CD4-positive, alpha-beta memory T cell (primary cell): ENCODE measurements at places on chromosomes 4 and X.
A peak's percentile ranks its signal among the peaks of the same experiment; 100 is the strongest.

- DNase-seq, result no peak
Observed at GRCh38 chr4:75892508-75892907, 9.7 kb downstream of the PPEF2 start.

DNA sequence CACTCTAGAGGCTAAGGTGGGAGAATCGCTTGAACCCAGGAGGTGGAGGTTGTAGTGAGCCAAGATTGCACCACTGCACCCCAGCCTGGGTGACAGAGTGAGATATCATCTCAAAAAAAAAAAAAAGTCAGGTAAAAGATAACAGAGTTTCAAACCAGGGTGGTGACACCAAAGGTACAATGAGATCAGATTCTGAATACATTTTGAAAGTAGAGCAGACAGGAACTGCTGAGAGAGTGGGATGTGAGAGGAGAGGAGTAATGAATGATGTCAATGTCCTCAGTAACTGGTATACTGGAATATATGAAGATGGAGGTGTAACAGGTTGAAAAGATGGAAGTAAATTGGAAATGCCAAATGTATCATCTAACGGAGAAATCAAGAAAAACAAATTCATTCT, 135.6 kb downstream of the CAMK2D start:
- no peak for DNase-seq

DNA sequence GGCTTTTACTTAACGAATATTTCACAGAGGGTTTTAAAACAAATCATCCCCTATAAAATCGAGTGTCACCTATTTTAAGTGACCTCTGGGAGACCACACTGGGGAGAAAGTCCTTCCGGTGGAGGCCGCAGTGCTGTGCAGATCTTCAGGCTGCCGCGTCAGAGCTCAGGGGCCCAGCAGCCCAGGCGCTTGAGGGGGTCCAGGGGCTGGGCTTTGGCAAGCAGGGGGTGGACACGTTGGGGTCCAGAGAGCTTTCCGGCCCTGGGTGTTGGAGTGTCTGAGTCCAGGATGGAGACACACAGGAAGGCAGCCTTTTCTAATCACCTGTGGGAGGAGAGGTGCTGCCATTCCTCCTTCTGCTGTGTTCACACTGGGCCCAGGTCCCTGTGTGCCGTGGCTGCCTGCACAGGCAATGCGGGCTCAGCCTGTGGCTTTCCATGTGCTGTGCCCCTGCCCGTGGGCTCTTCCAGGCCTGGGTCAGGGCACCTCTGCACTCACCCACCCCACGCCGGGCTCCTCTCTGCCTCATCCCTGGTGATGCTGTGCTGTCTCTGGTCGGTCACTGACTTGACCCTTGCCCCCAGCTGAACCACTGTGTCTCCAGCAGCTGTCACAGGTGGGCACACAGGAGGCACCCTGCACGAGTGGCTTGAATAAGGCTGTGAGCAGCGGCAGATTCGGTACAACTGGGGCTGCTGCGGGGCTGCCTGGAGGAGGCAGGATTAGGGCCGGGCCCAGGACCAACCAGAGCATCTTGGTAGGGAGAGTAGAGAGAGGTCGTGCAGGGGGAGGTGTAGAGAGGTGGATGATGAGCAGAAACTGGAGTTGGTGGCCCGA, 10.0 kb downstream of the HTRA3 start:
- DNase-seq, result no peak

DNA sequence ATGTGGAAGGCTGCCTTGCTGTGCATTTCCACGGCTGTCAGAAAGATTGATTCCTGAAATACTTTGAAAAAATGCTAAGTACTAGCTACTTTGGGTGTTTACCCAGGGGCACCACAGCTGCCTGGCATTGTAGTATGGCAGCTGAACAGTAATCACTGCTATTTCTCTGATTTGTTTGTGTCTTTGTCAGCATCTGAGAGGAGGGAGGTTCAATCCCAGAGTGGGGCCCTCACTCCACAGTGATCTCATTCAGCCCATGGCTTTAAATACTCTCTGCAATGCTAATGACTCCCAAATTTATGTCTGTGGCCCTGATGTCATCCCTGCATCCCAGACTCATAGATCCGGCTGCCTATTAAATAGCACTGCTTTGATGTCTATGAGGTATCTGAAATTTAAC, 575.3 kb upstream of the MAGEB2 start:
- no peak for DNase-seq

- no peak for DNase-seq
Observed at GRCh38 chr4:41878170-41878969, 56.9 kb upstream of the TMEM33 start.

DNA sequence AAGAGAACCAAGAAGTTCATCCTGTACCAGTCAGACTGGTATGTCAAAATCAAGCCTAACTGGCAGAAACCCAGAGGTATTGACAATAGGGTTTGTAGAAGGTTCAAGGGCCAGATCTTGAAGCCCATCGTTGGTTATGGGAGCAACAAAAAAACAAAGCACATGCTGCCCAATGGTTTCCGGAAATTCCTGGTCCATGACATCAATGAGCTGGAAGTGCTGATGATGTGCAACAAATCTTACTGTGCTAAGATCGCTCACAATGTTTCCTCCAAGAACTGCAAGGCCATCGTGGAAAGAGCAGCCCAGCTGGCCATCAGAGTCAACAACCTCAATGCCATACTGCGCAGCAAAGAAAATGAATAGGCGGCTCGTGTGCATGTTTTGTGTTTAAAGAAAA, 172.7 kb upstream of the MED14 start:
- DNase-seq, result no peak

DNA sequence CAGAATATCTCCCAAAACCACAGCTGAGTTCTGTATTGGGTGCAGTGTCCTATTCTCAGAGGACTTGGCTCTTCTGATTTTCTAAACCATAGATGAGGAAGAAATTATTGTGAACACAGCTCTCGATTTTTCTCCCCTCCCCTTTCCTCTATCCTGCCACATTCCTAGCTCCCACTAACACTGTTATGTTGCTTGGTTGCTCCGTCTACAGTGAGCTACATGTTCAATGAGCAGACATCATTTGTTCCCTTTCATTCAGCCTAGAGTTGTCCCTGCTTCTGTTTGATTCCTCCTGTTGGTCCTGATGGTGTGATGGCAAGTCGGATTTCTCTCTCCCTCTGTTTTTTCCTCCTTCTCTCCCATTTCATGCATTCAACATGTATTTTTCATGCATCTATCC, 65.9 kb downstream of the DIPK2B start:
- DNase-seq, result no peak

GRCh38 chrX:149471397-149471796, 33.7 kb downstream of the IDS start:
- no peak for DNase-seq

DNA sequence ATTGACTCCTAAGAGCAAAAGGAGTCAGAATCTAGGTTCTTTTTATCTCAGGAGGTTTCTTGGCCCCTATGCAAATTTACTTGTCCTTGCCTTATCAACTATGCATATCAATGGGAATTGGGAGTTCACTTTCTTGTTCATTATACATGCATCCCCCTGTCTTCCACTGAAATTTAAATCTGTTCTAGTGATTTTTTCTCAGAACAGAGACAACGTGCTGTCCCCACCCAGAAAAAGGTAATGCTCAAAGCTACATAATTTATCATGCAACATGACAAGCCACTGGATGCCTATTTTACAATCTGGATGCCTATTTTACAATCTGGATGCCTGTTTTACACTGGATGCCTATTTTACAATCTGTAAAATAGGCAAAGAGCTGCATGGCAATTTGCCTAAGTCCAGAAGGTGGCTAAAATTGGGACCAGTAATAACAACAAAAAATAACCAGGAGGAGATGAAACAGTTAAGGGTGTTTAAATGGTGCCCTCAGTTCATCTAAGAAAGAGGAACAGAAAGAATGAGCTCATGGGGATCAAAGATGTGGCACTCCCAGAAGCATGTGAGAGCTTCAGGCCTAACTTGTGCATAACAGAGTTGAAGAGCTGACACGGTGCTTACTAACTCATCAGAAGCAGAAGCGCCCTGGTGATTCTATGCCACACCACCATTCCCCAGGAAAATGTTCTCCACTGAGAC, 537.8 kb upstream of the BOD1L1 start:
- no peak for DNase-seq

DNA sequence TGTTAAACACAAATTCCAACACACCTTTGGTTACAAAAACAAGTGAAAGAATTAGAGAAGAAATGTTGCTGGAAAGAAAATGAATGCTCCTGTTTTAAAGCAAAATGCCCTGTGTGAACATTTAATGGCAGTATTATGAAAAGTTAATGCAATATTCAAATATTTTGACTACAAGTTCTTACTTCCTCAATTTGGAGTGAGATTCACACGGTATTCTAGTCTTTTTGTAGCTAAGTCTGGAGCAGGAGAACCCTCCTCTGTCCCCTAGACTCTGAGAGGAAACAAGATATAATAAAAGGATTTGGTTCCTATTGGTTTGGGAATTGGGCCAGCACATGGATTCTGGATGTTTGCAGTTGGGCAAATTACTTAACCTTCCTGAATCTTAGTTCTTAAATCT, 12.7 kb downstream of the MAD2L1 start:
- DNase-seq, result no peak

DNA sequence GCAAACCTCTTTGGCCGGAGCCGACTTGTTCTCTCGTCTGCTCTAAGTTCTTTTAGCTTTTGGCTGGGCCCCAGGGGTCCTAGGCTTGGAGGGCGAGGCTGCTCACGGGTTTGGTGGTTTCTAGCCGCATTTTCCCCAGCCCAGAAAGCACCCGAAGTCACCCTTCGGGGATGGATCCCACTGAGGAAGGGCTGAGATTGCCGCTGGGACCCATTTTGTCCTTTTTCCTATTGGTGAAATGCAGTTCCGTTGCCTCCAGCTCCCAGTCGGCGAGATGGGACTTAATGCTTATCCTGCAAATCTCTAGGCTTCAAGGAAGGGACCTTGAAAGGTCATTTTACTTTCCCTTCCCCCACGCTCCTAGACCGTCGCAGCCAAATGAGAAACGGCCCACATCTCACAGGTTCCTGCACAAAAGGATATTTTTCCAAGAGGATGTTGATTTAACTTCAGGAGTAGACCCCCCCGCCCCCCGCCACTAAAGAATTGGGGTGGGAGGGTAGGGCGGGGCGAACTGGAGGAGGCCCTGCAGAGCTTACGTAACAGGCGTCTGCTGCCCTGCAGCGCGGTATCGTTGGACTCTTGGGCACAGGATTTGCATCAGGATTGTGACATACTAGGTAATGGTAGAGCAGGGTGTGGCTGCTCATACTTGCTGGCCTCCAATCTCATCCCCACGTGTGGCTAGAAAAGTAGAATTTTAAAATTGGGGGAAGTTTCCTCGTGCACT, 564 bp downstream of the PGK1 start:
- DNase-seq, result peak; percentile 58

DNA sequence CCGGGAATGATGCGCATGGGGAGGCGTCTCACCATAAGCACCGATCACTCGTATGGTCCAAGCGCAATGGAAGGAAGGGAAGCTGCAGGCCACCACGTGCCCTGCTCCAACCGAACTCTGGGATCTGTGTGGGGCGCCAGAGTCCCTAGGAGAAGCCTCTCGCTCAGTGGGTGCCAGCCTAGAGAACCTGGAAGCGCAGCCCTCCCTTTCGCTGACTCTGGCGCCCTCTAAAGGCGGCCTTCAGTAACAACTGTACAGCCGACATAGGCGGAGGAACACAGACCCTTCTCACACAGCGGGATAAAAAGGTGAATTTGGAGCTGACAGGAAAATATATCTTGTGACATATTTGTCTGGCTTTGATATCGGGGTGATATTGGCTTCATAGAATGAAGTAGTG, 76.0 kb downstream of the INTS6L start:
- peak; percentile 28 for DNase-seq

- DNase-seq, result no peak
Observed at GRCh38 chr4:7051144-7051495, 7.9 kb downstream of the TADA2B start.

DNA sequence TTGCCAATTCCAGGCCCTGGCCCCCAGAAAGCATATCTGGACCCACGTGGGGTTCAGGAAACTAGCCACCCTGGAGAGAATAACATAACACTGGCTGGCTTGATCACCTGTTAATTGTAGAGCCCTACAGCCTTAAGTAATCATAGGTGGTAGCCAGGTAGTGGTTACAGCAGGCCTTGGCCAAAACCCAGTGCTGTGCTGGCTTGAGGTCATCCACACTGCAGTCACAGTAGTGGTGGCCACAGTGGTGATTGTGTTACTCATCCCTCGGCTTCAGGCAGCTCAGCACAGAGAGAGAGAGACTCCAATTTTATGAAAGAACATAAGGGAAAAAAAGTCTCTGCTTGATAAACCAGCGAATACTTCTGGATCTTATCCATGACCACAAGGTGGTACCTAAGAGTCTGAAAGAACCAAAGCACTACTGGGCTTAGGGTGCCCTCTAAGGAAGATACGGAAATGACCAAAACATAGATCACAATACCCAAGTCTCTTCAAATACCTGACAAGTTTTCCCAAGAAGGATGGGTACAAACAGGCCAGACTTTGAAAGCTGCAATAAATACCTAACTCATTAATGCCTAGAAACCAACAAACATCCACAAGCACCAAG, 46.6 kb upstream of the CDX4 start:
- no peak for DNase-seq

DNA sequence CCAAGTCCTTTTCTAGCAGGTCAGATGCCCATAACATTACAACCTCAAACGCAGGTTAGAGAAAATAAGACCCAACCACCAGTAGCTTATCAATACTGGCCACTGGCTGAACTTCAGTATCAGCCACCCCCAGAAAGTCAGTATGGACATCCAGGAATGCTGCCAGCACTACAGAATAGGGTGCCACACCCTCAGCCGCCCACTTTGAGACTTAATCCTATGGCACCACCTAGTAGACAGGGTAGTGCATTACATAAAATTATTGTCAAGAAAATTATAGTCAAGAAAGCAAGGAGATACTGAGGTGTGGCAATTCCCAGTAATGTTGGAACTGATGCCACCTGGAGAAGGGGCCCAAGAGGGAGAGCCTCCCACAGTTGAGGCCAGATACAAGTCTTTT, 19.9 kb upstream of the TRIM61 start:
- no peak for DNase-seq

DNA sequence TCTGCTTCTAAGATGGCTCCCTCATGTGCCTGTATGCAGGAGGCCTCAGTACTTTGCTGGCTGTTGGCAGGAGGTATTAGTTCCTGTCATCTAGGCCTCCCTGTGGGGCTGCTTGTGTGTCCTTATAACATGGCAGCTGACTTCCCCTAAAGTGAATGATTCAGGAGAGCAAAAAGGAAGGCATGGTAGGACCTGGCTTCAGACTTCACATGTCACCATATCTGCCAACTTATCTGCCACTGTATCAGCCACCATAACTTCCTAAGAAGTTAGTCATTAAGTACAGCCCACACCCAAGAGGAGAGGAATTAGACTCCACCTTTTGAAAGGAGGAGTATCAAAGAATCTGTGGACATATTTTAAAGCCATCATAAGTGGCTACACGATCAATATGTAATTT, 122.5 kb downstream of the UCHL1 start:
- DNase-seq, result no peak

DNA sequence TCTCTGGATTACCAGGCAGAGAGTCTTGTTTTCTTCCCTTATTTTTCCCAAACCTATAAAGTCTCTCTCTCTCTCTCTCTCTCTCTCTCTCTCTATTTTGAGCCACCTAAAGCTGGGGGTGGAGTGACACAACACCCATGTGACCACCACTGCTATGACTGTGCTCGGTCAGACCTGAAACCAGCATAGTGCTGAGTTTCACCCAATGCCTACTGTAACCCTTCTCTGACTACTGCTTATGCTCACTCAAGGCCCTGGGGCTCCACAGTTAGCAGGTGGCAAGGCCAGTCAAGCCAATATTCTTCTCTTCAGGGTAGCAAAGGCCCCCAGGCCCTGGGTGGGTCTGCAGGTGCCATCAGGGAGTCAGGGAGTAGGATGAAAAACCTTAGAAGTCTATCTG, 114.7 kb upstream of the ARMCX2 start:
- no peak for DNase-seq

GRCh38 chr4:112765317-112765974, 128.5 kb downstream of the LARP7 start:
- DNase-seq, result no peak
